Stimulated activated CD8-positive, alpha-beta memory T cell treated with anti-CD3 and anti-CD28 coated beads, Interleukin-7, amount 100 ng/mL, for 48 hours (primary cell): ENCODE measurements at places on chromosomes 7 and 10.

DNA sequence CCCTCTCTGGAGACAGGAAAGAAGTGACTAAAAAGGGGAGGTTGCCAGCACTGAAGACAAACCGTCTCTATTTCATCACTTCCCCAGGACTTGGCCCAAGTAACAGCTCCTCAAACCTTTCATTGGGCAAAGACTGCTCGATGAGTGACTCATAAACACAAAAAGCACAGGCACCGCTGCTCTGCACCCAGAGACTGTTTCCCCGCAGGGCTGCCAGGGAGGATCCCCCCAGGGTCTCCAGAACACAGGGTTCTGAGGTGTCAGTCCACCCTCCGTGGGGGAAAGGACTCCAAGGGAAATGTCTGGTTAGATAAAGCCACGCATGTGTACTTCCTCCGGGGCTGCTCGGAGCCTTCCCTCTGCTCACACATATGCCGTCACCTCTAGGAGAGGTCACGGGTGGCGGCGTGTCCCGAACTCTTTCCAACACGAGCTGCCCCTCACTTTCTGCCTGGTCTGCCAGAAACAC, 59.9 kb downstream of the INSIG1 start:
- no peak for DNase-seq

- no peak for DNase-seq
Measured at GRCh38 chr7:91079487-91079886, 184.7 kb upstream of the FZD1 start.

- no peak for DNase-seq
Measured at GRCh38 chr7:104552102-104552501, 223.7 kb downstream of the LHFPL3 start.

DNA sequence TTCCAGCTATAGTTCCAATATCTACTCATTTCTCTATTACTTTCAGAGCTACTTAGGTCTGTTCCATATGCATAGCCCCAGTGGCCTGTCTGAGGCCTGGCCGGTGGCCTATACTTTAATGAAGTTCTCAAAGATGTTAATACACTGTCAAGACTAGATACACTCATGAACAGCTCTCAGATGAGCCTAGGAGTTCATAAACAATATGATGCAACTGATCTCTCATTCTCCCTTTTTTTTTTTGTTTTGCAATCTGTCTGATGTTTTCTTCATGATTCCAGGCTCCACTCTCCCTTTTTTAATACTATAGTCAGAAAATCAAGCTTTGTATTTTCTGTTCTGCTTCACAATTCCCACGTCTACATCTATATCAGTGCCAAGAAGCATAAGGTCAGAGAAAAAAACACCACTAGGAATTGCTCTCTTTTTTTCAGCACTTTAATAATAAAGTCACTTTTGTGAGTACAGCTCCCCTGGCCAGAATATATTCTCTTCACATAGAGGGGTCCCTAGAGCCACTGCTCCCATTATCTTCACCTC, 321.0 kb downstream of the C7orf25 start:
- no peak for DNase-seq

- no peak for DNase-seq
Measured at GRCh38 chr7:6502886-6503285, 48.4 kb downstream of the GRID2IP start.

DNA sequence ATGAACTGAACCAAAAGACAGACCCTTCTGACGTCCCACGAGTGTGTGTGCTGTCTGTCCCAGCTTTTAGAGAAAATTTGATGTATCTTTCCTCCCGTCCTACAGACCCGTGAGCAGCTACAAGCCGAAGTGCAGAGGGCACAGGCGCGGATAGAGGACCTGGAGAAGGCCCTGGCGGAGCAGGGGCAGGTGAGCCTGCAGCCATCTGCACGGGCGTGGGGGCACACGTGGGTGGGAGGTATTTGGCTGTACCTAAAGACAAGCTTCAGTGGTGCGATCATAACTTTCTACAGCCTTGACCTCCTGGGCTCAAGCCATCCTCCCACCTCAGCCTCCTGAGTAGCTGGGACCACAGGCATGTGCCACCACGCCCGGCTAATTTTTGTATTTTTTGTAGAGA, 41.7 kb upstream of the DPYSL4 start:
- no peak for DNase-seq

- no peak for DNase-seq
Measured at GRCh38 chr7:47570649-47571050, 11.3 kb downstream of the TNS3 start.

GRCh38 chr10:31215052-31215451, 104.0 kb upstream of the ZEB1 start:
- DNase-seq, result no peak

DNA sequence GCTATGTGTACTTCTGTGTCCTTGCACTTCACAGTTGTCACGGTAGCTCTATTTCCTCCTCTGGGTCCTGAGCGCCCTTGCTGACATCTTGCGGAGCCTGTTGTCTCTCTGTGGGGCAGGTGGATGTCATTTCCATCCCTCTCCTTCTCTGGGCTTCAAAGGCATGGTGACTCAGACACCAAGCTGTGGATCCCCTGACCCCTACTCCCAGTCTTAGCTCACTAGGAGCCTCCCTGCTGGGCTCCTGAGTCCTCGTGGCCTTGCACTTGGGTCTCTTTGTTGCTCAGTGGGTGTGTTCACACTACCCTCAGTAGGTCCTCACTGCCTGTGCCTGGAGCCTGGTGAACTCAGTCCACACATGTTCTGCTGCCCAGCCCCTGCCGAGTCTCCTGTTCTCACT, 100.3 kb upstream of the PAX2 start:
- DNase-seq, result no peak

- DNase-seq, result no peak
Measured at GRCh38 chr10:113493882-113494301, 59.0 kb upstream of the HABP2 start.

- DNase-seq, result no peak
Measured at GRCh38 chr10:79070606-79071395, 2.0 kb downstream of the ZMIZ1 start.

- DNase-seq, result no peak
Measured at GRCh38 chr10:79994556-79994955, 45.7 kb upstream of the SFTPD start.

DNA sequence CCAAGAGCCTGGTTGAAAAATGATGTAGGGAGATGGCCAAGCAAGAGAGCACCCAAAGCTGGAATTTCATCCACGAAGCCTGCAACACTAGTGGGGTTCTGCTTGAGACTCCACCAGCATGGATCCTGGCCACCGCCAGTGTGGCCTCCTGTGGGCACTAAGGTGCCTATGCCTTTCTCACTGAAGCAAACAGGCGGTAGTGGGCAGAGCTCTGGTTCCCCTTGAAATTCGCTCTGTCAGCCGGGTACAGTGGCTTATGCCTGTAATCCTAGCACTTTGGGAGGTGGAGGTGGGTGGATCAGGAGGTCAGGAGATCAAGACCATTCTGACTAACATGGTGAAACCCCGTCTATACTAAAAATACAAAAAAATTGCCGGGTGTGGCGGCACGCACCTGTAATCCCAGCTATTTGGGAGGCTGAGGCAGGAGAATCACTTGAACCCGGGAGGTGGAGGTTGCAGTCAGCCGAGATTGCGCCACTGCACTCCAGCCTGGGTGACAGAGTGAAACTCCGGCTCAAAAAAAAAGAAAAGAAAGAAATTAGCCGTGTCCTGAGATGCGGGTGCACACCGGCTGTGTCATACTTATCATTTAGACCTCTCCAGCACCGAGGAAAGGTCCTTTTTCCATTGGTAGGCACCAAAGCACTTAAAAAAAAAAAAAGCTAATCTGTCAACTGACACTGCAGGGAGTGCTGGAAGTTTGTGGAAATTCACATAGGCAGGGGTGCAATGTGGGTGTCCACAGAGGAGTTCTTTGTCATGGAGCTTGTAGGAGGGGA, 28.3 kb downstream of the CCM2 start:
- DNase-seq, result no peak

GRCh38 chr10:43117031-43117776, 21.0 kb upstream of the CSGALNACT2 start:
- DNase-seq, result no peak

- no peak for DNase-seq
Measured at GRCh38 chr10:89954061-89954460, 252.7 kb downstream of the KIF20B start.

GRCh38 chr10:102007796-102008195, 48.2 kb downstream of the ARMH3 start:
- no peak for DNase-seq

- DNase-seq, result no peak
Measured at GRCh38 chr10:29479081-29479925, 155.5 kb downstream of the SVIL start.

DNA sequence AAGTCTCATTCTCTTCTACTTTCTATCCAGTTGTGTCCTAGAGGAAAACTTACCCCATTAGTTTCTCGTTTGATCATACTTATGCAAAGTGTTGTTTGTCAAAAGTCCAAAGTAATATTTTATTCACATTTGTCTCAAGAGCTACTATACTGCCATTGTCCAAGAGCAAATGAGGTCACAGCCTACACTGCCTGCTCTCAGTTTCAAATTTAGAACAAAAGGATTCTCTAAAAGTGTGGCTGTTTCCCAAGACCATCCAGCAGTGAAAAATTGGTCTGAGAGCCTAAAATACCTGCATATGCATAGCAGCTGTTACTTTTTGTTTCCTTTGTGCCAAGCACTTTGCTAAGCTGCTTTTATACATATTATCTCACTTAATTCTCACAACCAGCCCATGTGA, 439.5 kb upstream of the NFE2L3 start:
- DNase-seq, result no peak

DNA sequence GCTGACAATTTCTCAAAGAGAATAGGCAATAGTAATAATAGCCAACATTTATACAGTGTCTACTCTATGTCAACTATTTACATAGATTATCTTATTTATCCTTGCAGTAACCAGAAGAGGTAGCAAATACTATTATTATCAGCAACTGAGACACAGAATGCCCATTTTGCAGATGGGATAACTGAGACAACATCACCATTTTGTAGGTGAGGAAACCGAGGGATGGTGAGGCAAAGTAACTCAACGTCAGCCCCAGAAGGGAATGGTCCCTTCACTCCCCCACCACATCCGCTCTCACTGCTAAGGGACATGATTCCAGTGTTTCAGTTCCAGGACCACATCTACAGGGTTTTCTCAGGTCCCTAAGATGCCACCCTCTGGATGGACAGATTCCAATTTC, 261.2 kb upstream of the NEBL start:
- no peak for DNase-seq

GRCh38 chr7:85705076-85705475, 518.2 kb upstream of the SEMA3D start:
- DNase-seq, result no peak

GRCh38 chr7:105198223-105198622, 184.2 kb downstream of the KMT2E start:
- no peak for DNase-seq

- DNase-seq, result no peak
Measured at GRCh38 chr7:101957744-101958525, 140.5 kb downstream of the CUX1 start.

GRCh38 chr7:152520861-152521302, 85.1 kb upstream of the KMT2C start:
- no peak for DNase-seq

DNA sequence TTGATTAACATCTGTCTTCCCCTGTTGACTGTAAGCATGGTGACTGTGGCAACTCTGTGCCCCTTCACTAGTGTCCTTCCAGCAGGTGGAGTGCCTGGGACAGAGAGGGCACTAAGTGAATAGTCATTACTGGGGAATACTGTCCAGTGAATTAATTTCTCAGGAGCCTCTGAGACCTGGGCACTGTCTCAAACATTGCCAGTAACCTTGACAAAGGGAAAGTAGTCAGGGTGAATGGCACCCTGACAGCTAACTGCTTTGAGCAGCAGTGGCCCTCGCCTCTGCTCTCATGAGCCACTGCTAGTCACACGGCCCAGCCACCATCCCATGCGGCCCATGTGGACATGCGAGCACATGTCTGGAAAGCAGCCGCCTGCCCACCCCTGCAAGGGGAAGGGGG, 13.1 kb upstream of the GRB10 start:
- DNase-seq, result no peak

- DNase-seq, result peak; percentile 7
Measured at GRCh38 chr10:125521721-125522680, 161.0 kb downstream of the TEX36 start.

DNA sequence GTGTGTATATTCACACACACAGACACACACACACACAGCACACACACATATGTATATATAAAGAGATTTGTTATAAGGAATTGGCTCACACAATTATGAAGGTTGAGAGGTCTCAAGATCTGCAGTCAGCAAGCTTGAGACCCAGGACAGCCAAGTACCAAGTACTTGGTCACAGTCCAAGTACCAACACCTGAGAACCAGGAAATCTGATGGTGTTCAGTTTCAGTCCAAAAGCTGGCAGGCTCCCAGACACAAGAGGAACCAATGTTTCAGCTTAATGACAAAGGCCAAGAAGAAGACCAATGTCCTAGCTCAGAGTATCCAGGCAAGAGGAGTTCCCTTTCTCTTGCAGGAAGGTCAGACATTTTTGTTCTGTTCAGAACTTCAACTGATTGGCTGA, 780.2 kb downstream of the MAGI2 start:
- no peak for DNase-seq

DNA sequence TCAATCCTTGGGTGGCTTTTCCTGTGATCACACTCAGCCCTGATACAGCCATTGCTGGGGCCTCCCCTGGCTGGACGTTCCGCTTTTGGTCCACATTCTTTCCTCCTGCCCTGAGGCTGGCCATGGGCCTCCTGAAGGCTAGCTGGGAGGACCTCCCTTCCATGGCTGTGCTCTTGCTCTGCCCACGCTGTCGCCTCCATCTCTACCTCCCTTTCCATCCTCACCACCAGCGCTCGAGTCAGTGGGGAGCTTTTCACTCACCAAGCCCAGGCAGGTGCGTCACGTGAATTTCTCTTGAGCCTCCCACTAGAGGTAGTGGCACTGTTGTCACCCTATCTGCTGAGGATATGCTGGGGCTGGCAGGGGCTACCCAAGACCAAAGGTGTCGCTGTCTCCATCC, 85.9 kb downstream of the BMS1 start:
- DNase-seq, result no peak

- DNase-seq, result no peak
Measured at GRCh38 chr10:80318742-80319141, 29.3 kb upstream of the MAT1A start.

DNA sequence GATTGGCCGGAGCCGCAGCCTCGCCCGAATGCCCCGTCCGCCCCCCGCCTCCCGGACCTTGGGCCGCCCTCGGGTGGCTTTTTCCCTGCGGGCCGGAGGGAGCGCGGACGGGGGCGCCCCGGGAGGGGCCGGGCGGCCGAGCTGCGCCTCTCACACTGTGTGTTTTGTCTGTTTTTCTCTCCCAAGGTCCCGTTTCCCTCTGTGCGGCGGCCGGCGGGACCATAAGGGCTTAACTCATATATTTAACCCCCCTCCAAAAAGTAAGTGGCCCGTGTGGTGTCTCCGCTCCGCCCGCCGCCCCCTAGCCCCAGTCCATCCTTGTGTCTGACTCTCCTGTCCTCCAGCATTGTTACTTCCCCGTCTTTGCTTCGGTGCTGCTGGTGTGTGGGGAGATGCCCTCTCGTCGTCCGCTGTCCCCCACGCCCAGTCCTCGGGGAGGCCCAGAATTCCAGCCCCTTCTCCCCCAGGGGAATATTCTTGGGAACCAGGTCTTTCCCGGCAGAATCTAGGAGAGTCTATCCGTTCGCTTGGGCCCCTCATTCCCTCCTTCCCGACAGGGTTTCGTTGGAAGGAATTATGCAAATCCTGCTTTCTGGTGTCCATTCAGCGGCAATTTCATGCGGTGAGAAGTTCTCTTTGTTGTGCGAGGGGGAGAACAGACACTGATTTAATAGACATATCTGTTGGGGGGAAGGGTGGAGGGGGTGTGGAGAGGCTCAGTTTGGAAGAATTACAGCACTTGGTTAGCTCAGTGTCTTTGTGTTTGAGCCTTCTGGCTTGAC, 1.3 kb downstream of the LCOR start:
- DNase-seq, result no peak
